ENCODE measurements at places on chromosomes 16 and 17. TPM values are rescaled to one million over a fixed set of nuclear protein-coding genes. Genes with fewer than 3 reads are reported as not detected.

DNA sequence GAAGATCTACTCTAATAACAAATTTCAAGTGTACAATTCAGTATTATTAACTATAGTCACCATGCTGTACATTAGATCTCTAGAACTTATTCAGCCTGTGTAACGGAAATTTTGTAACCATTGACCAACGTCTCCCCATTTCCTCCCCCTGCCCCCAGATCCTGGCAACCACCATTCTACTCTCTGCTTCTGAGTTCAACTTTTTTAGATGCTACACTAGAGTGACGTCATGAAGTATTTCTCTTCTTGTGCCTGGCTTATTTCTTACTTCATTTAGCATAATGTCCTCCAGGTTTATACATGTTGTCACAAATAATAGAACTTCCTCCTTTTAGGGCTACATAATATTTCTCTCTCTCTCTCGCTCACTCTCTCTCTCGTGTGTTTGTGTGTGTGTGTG, 157.5 kb downstream of the ANKFN1 start:
- no peak overlapping the region for H3K4me3 ChIP-seq
- no peaks in the 10 kb centered on the region for H3K27me3 ChIP-seq
- H3K27ac ChIP-seq, result no peak overlapping the region
- H3K4me1 ChIP-seq, result no peaks in the 10 kb centered on the region

DNA sequence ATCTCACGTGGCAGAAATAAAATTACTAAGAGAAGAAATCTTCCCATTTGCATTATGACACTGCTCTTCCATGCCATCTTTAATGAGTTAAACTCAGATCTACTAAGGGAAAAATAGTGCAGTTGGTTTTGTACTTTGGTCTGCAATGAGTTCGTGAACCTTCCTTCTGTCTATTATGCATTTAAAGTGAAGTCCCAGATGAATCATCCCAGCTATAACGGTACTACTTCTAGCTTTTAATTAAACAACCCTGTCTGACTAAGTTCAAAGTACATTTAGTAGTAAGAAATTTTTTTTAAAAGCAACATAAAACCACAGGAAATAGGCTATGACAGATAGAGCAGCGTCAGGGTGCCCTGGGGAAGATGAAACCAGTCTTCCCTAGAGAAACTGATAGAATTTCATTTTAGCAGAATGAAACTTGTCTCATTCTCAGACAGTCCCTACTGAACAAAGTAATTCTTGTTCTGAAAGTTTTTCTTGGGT, 1.8 kb downstream of the TMIGD1 start:
- no peak for DNase-seq
- H3K4me1 ChIP-seq, result no peaks in the 10 kb centered on the region
- peaks cover 3% of the 10 kb centered on the region for H3K27me3 ChIP-seq
- no peak overlapping the region for H3K4me3 ChIP-seq
- no peak overlapping the region for H3K27ac ChIP-seq
- H3K36me3 ChIP-seq, result no peaks in the 10 kb centered on the region

DNA sequence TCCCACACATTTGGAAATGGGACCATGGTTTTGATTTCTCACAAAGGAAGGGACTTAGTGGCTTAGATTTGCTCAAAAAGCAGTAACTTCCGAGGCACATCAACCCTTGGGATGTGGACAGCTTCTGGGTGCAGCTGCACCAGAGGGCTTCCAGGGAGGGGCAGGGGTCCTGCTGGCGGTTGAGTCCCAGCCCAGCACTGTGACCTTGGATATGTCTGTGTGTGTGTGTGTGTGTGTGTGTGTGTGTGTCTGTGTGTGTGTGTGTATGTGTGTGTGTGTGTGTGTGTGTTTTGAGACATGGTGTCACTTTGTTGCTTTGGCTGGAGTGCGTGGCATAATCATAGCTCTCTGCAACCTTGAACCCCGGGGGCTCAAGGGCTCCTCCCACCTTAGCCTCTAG, 130.8 kb downstream of the CLEC16A start:
- DNase-seq, result no peak
- peaks cover 23% of the 10 kb centered on the region for H3K4me1 ChIP-seq
- no peak overlapping the region for H3K27ac ChIP-seq
- peaks cover 4% of the 10 kb centered on the region for H3K36me3 ChIP-seq
- no peak overlapping the region for H3K4me3 ChIP-seq

GRCh38 chr17:31392856-31393748, 1.6 kb downstream of the RAB11FIP4 start:
- no peak for DNase-seq
- H3K27me3 ChIP-seq, result no peaks in the 10 kb centered on the region
- H3K4me3 ChIP-seq, result no peak overlapping the region
- no peak overlapping the region for H3K27ac ChIP-seq
- peaks cover 5% of the 10 kb centered on the region for H3K4me1 ChIP-seq

- no peaks in the 10 kb centered on the region for H3K4me1 ChIP-seq
- H3K27ac ChIP-seq, result no peak overlapping the region
- no peak for DNase-seq
- no peaks in the 10 kb centered on the region for H3K36me3 ChIP-seq
- H3K27me3 ChIP-seq, result no peaks in the 10 kb centered on the region
Measured at GRCh38 chr16:53998024-53998810, 288.4 kb downstream of the IRX3 start.

DNA sequence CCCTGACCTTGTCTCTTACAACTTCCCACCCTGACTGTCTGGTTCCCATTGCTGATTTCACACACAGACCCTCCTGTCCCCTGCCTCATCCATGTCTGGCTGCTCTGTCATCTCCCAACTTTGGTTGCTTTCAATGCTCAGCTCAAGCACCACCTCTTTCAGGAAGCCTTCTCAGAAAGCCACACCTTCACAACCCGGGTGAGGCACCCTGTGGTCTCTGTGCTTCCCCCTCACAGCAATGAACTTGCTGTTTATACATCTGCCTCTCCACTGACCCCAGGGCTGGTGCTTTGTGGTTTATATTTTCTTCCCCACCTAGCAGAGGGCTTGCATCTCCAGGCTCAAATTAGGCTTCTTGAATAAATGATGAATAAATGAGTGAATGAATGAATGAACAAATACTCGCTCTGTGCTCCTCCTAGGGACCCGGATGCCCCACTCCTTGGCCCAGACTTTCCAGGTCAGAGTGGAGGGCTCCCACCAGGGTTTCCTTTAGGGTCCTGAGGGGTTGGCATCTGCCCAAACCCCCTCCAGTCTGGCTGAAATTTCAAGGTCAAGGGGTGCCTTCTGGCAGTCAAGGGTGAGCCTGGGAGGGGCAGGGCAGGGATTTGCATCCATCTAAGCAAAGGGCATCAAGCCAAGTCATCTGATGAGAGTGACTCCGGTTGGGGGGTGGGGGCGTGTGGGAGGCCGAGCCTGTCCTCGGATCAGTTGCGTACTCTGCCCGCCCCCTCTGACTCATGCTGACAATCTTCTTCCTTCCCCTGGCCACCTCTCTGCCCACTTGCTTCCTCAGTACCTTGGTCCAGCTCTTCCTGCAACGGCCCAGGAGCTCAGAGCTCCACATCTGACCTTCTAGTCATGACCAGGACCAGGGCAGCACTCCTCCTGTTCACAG, at the start of gene ITGAX:
ITGAX (plus strand) TSS at position 783 of the 898 bp plus-strand sequence; CDS start at position 862, 79 bp downstream.
- no peaks in the 10 kb centered on the region for H3K4me1 ChIP-seq
- H3K36me3 ChIP-seq, result no peaks in the 10 kb centered on the region
- DNase-seq, result peak; percentile 9
- H3K27me3 ChIP-seq, result no peaks in the 10 kb centered on the region
- no peak within 1 kb of the TSS for H3K4me3 ChIP-seq

- H3K4me1 ChIP-seq, result peaks cover 10% of the 10 kb centered on the region
- no peak overlapping the region for H3K4me3 ChIP-seq
- DNase-seq, result no peak
- no peaks in the 10 kb centered on the region for H3K27me3 ChIP-seq
Measured at GRCh38 chr17:42252597-42253550, 23.3 kb downstream of the STAT5B start.

DNA sequence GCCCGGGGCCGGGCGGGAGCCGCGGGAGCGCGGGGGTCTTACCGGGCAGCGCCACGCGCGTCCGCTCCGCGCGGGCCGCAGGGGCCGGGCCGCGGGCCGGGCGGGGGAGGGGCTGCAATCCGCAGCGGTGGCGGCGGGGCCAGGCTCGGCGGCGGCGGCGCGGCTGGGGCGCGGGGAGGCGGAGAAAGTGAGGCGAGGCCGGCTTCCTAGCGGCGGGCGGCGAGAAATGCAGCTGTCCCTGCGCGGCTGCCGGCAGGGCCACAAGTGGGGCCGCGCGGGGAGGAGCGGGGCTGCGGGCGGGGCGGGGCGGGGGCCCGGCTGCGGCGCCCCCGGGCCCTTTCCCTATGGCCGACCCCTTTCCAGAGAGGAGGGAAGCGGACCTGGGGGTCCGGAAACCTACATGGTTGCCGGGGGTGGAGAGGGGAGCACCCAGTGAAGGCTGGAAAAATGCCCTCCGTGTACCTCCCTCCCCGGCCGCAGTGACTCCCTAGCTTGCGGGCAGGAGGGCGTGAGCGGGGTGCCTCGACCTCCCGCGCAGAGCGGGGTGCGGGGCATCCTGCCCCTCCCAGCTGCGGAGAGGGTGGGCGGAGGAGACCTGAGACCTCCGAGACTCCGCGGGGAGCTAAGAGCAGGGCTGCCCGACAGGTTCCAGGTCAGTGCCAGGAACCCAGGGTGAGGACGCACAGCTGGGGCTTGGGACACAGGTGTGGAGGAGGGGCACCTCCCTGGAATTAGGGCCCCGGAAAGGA, at the start of gene CUEDC1:
CUEDC1 (minus strand) TSS at position 230 of the 749 bp plus-strand sequence. CDS start 69,848 bp downstream, outside the sequence.
- peak within 1 kb of the TSS; percentile 70 for H3K4me3 ChIP-seq
- H3K36me3 ChIP-seq, result no peaks in the 10 kb centered on the region
- H3K27ac ChIP-seq, result peak within 1 kb of the TSS; percentile 96
- peak; percentile 86 for DNase-seq
- no peaks in the 10 kb centered on the region for H3K27me3 ChIP-seq

- H3K4me3 ChIP-seq, result no peak overlapping the region
- peak; percentile 64 for DNase-seq
- H3K27ac ChIP-seq, result no peak overlapping the region
- no peaks in the 10 kb centered on the region for H3K27me3 ChIP-seq
Measured at GRCh38 chr16:69436896-69437295, 12.5 kb downstream of the CYB5B start.

DNA sequence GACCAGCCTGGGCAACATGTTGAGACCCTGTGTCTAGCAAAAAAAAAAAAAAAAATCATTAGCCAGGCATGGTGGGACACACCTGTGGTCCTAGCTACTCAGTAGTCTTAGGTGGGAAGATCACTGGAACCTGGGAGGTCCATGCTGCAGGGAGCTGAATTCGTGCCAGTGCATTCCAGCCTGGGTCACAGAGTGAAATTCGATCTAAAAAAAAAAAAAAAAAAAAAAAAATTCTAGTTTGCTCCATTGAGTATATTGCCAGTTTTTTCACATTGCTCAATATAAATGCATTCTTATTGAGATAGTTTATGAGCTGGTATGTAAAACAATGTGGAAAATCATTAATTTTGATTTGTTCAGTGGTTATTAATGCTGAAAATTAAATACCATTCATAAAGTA, 52.0 kb downstream of the ABHD15 start:
- peak; percentile 21 for DNase-seq
- H3K27me3 ChIP-seq, result no peaks in the 10 kb centered on the region
- peaks cover 24% of the 10 kb centered on the region for H3K36me3 ChIP-seq
- no peak overlapping the region for H3K4me3 ChIP-seq
- H3K4me1 ChIP-seq, result no peaks in the 10 kb centered on the region

DNA sequence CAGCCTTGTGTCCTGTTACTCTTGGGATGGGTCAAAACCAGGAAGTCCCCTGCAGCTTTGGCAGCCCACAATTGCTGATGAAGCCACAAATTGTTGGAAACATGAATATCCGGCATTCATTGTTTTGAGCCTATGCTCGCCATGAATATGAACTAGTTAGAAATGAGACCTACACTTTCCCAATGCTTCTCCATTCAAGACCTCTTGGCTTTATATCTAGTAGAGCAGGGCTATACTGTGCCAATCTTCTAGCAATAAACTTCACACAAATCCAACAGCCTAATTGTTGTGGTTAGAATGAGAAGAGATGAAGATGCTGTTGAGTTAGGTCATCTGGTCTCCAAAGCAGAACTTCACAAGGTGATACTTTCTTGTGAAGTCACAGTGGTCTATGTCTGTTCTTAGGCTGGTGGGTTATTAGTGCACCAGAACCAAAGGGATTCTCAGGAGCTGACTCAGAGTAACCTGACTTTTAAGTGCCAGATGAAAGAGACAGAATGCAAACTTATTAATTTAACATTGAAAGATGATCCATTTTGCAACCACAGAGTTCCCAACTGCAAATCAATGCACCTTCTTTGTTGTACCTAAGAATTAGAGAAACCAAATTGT, 13.7 kb upstream of the KRT23 start:
- H3K27ac ChIP-seq, result no peak overlapping the region
- no peaks in the 10 kb centered on the region for H3K36me3 ChIP-seq
- H3K27me3 ChIP-seq, result no peaks in the 10 kb centered on the region
- no peaks in the 10 kb centered on the region for H3K4me1 ChIP-seq

- no peaks in the 10 kb centered on the region for H3K36me3 ChIP-seq
- H3K27ac ChIP-seq, result no peak overlapping the region
- H3K27me3 ChIP-seq, result no peaks in the 10 kb centered on the region
- H3K4me1 ChIP-seq, result no peaks in the 10 kb centered on the region
- DNase-seq, result no peak
Measured at GRCh38 chr16:56732366-56732765, 2.4 kb downstream of the NUP93 start.

DNA sequence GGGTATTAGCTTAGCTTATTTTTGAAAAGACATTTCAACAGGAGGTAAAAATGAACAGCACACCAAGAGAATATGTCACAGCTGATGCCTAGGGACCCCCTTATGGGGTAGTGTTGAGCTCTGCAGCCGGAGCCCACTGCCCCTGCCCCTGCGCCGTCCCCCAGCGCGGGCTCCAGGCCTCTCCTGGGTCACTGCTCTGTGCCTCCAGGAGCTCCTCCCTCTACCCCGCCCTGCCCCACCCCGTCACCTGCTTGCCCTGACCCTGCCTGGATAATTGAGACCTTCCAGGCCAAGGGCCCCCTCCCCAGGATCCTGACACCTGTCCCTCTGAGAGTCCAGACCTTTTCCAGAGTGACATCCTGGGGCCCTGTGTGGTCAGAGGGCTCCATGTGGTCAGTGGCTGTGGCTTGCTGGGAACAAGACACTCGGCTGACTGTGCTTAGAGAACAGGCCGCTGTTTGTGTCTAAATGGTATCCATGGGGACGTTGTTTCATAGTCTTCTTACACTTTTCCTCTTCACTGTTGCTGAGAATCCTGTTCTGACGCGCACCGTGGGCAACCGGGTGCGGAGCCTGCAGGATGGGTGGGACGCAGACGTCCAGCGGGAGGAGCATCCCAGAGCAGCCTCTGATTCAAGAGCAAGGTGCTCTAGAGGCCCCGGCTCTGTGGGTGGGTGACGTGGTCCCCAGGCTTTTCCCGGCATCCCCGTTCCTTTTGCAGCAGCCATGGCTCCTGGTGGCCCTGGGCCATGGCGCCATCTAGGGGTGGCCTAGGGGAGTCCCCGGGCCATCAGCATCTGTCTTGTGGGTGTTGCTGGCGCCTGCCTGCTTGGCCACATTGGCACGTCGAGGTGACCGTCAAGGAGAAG, 20.0 kb upstream of the WFIKKN1 start:
- no peaks in the 10 kb centered on the region for H3K4me1 ChIP-seq
- no peak overlapping the region for H3K27ac ChIP-seq
- H3K36me3 ChIP-seq, result no peaks in the 10 kb centered on the region
- H3K4me3 ChIP-seq, result no peak overlapping the region
- H3K27me3 ChIP-seq, result no peaks in the 10 kb centered on the region

The ZNF207 gene
- 134 TPM for total RNA-seq

The SMPD3 gene
- 13.9 TPM for total RNA-seq

The FBXW10 gene
- total RNA-seq, result 0.58 TPM

The SLC38A8 gene
- total RNA-seq, result not detected

The HIGD1B gene
- total RNA-seq, result 23.9 TPM

The TPSG1 gene
- total RNA-seq, result 2.9 TPM

The MAF gene
- 49.2 TPM for total RNA-seq

The OR1A1 gene
- total RNA-seq, result not detected

Measured in lung (tissue), 17 donors.